ENCODE measurements at places on chromosomes 6 and 20. TPM values are rescaled to one million over a fixed set of nuclear protein-coding genes. Genes with fewer than 3 reads are reported as not detected.

DNA sequence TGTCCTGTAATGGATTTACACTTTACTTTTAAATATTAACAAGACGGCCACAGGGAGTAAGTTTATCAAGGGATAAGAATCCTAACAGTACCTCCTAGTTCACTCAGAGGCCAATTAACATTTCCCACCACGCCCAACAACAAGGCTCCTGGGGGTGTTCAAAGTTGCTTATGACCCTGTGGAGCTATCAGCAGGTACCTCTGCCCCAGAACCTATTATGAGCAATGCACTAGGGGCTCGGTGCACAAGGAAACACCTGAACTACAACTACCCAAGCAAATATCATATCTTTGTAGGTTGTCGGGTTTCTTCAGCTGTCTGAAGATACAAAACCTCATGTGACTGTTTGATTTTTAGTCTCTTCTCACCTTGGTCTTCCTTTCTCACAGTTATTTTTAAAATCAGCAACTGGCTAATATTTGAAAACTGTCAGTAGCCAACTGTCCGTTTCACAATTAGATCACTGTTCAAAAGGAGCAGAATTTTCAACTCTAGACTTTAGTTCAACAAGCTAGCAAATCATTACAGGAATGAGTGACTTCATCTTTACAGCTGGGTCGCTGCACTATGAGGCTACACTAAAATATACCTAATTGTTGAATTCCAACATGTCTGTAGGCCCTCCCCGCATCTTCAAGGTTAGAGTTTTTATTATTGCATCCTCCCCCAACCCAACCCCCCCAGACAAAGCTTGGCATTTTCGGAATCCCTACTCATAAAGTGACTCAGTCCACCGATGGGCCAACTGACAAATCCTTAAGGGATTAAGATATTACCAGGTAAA, 38.1 kb downstream of the B4GALT5 start:
- DNase-seq: peak; percentile 57

SLC17A9 gene
- not detected for total RNA-seq

SRC gene
- total RNA-seq: 17.8 TPM

GRCh38 chr20:63831993-63832686, 1.1 kb upstream of the ZBTB46 start:
- no peak for DNase-seq

GRCh38 chr6:87982134-87982533, 65.5 kb upstream of the SPACA1 start:
- DNase-seq: no peak

DNA sequence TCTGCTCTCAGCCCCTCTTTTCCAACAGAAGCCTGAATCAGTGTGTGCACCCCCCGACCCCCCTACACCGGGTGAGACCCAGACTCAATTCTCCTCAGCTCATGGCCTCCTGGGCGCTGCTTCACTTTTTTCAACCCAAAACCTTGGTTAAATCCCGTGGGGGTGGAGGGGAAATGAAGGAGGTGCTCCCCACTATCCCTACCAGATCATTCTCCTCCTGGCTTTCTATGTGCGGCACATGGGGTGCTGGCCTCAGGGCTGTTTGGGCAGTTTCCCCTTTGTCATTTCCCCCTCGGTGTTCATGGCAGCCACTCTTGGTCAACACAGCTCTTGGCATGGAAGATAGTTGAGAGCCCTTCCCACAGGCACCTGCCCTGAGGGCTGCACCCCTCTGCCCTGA, 4.6 kb downstream of the CST4 start:
- DNase-seq: no peak

- DNase-seq: peak; percentile 46
These were observed 40.5 kb downstream of the RREB1 start for GRCh38 chr6:7148100-7148822.

SUMO4 gene
- 0.10 TPM for total RNA-seq

KIAA1755 gene
- 0.57 TPM for total RNA-seq

- no peak for DNase-seq
These were observed 134.5 kb upstream of the SMLR1 start for GRCh38 chr6:130692659-130693058.

- DNase-seq: no peak
These were observed 23.2 kb upstream of the TXNDC5 start for GRCh38 chr6:7933794-7934193.

- DNase-seq: no peak
These were observed 14.7 kb upstream of the PTPRA start for GRCh38 chr20:2858591-2858990.

GRCh38 chr20:61803915-61804751, 261.5 kb downstream of the TAF4 start:
- peak; percentile 18 for DNase-seq

GRCh38 chr6:169083508-169083874, 170.2 kb downstream of the THBS2 start:
- no peak for DNase-seq

GRCh38 chr20:49976542-49976941, 6.2 kb upstream of the SNAI1 start:
- peak; percentile 34 for DNase-seq

DEFB126 gene
- not detected for total RNA-seq

DNA sequence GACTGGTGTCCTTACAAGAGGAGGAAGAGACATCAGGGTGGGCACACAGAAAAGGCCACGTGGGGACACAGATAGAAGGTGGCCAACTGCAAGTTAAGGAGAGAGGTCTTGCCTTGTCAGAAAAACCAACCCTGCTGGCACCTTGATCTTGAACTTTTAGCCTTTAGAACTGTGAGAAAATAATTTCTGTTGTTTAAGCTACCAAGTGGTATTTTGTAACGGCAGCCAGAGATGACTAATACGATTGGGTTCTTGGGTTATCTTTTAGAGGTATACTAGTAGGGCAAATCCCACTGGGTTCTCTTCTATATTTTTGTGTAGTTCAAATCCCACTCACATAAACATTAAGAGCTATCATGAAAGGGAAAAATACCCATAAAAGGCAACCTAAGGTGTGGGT, 31.9 kb upstream of the ZBTB24 start:
- DNase-seq: peak; percentile 25

DNA sequence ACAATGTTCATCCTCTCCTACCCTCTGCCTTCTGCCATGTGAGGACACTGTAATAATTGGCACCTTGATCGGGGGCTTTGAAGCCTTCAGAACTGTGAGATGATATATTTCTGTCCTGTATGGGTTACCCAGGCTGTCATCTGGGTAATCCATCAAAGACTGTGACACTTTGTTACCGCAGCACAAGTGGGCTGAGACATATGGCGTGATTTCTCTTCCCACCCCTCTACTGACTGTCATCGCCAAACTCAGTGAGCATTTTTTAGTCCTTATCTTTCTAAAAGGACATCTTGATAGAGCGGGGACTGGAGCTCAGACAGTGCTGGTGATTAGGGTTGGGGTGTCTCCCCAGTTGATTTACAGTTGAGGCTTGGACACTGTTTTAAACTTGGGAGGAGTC, 10.4 kb upstream of the PLG start:
- no peak for DNase-seq

DNA sequence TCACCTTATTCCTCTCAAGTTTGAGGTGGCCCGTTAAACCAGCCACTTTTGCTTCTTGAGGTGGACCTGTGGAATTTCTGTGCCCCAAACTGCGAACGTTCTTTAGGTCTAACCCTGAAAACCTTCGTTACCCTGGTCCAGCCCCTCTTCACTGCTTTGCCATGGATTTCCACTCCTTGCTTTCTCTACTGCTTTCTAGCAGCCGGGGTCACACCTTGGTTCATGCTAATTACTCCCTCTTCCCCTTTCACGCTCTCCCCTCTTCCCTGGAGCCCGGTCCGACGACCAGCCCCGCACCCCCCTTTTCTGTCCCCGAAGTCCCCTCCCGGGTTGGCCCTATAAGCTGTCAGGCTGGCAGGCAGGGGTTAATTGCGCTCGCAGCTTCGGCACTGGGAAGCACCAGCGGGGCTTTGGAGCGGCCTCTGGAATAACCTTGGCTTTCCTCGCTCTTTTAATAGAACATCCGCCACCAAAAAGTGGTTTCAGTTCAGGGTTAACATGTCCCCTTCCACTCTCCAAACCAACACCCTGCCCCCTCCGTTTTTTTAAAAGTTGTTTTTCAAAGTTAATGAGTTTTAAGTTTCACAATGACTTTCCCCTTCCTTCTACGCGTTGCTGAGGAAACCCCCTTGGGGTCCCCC, 1.4 kb upstream of the HIVEP1 start:
- peak; percentile 61 for DNase-seq

SRMS gene
- not detected for total RNA-seq

DNA sequence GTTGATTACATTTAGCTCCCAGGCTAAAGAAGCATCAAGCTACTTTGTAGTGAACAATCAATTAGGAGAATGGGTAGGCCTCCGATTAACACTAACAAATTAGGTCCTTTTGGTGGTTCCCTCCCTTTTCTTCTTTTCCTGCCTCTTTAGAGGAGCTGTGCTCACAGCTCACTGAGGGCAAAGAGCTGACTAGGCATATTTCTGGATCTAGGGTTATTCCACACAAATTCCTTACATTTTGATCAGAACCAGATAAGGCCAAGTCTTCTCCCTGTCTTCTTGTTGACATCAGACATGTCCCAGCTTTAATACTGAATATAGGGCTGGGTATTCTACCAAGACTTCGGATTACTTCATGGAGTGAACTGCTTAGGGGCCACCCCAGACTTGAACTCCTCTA, 119.1 kb downstream of the PKHD1 start:
- no peak for DNase-seq

HCRTR2 gene
- total RNA-seq: not detected

DNA sequence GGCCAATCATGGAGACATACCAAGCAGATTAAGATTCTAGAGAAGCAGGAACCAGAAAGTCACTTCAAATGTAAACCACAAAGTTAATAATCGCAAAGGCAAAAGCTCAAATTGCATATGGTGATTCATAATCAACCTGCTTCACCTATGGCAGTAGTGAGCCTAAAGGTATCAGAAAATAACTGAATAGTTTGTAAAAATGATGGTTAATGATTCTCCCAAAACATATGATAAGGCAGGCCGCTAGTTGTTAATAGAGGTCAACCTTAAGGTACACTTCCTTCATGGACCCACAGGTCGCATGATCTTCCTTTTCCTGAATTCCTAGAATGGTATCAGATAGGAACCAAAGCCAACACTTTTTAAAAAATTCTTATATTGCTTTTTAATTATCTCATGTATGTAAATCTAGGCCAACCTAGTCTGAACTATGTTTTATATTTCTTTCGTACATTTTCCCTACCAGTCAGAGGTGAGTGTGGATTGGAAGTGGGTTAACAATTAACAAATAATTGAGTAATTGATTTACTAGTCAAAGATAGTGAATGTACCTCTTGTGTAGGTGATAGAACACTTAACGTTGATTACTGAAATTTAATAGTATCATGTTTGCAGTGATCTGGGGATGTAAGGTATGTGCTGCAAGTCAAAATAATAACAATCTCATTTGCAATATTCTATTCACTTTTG, 16.4 kb downstream of the TAAR2 start:
- DNase-seq: no peak

COL12A1 gene
- 9.0 TPM for total RNA-seq

- no peak for DNase-seq
These were observed 6.5 kb upstream of the RBBP8NL start for GRCh38 chr20:62433658-62434497.

DNA sequence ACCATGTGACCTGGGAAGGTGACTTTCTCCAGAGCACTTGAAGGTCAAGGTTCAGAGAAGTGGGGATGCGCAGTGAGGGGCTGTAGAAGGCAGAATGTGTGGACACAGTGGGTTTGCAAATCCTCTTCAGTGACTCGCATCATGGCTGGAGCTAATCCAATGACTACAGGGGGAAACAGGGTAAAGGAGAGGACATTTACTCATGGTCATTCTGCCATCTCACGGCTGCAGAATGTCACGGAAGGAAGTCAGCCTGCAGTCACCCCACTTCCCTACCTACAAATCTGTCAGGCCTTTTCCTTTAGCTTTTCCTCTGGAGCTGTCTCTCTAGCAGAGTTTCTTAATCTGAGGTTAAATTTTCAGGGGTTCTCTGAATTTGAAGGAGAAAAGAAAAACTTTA, 337.6 kb downstream of the CDC5L start:
- no peak for DNase-seq

- no peak for DNase-seq
These were observed 31.9 kb downstream of the HLA-DMB start for GRCh38 chr6:32908897-32909296.

DNA sequence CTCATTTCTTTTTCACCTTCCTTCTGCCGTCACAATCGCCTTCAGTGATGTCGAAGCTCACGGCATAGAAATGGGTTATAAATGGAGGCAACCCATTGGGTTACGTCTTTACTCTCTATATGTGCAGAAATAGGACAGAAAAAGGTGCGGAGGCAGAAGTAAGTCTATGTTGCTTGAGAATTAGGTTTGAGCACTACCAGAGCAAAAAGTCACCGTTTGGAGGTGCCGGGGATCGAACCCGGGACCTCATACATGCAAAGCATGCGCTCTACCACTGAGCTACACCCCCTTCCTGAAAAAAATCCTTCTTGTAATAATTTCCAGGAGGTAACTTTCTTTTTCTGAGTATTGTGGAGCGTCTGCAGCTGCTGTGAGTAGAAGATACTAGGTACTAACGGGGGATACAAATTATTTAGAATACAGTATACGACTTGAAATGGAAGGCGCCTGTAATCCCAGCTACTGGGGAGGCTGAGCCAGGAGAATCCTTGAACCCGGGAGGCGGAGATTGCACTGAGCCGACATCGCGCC, 134.2 kb downstream of the TRIM27 start:
- DNase-seq: peak; percentile 72

DNA sequence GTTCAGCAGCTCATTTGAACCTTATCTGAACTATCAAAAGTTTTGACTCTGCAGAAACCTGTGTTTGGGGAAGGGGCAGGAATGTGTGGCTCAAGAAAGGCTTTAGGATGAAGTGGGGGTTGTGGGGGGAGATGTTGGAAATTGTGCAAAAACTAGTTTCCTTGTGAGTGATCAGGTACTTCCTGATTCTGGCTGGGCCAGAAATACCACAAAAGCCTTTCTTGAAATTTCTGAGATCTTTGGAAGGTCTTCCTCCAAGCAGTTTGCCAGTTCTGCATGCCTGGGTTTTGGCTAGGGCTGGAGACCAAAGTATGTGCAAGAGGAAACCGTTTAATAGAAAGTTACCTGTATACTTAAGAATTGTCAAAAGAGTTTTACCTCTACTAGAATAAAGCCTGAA, 116.6 kb downstream of the BMP2 start:
- no peak for DNase-seq

GRCh38 chr6:130760006-130760405, 67.2 kb upstream of the SMLR1 start:
- DNase-seq: peak; percentile 44

- DNase-seq: peak; percentile 57
These were observed 406.5 kb downstream of the BTBD9 start for GRCh38 chr6:38233161-38233791.

DNA sequence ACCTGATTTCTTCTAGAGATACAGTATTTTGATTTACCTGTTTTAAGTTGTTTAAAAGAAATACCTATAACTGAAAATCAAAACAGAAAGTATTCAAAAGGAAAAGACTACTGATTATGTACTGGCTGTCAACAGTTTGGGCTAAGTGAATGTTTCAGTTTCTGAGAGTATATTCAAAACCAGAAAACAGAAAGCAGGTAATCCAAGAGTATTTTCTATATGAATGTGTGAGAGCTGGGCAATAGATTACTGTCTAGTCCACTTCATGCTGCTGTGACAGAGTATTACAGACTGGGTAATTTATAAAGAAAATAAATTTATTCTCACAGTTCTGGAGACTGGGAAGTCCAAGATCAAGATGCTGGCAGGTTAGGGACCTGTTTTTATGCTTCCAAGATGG, 261.0 kb downstream of the ARHGAP18 start:
- no peak for DNase-seq

GRCh38 chr6:26339612-26340011, 25.4 kb upstream of the BTN3A2 start:
- no peak for DNase-seq

- no peak for DNase-seq
These were observed 67.9 kb upstream of the TGM3 start for GRCh38 chr20:2227861-2228260.

Data from A172 (cell line).